ENCODE measurements at places on chromosomes 13 and 19.
A peak's percentile ranks its signal among the peaks of the same experiment; 100 is the strongest.

GRCh38 chr19:9885077-9885552 is 50.0 kb downstream of the PIN1 start:
- DNase-seq, result peak; percentile 9

DNA sequence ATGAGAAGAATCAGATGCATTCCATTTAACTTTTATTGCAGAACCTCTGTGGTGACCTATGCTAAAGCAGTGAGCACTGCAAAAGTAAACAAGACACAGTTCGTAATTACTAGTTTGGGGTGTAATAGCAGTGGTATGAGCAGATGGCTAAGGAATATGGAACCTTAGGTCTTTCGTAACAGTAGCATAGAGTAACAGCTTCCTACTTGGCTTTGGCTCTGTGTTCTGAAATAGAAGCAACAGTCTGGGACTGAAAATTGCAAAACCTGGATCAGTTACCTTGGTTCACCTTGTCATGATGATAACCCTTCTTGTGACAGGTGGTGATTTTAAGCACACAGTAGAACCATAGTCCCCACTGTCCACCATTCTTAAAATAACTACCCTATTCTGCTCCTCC is 303.4 kb downstream of the GPC6 start:
- DNase-seq, result no peak

DNA sequence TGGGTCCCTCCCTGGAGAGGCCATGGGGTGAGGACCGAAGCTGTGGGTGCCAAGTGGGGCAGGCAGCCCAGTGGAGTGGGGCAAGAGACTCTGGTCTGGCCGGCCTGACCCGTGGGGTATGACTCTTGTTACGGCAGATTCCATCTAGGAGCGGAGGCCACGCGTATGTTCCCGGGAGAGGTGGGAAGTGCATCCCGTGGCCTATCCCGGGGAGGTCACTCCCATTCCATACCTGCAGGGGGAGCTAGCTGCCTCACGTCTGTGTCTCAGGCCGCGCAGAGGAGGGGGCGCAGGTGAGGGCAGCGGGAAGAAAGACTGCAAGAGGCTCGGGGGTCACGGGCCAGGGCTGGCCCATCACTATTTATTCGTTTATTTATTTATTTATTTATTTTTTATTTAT is 4.9 kb downstream of the CSNK1G2 start:
- DNase-seq, result peak; percentile 72

- no peak for DNase-seq
These were observed 136.7 kb upstream of the NBEA start for GRCh38 chr13:34805347-34805746.

DNA sequence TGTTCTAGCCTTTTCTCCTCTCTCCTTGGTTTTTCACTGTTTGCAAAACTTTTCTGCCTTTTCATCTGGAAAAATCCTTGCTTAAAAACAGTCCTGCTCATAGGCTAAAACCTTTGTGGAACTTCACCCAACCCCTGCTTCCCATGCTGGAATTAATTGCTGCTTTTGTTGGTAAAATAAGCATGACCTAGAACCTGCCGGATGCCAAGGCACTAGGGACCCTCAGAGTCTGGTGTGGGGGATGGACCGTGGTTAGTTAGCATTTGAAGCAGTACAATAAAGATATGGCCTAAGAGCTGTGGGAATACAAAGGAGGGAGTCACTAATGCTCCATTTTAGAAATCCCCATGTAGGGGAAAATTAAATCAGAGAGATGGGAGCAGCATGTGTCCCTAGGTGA is 326.3 kb downstream of the KCNRG start:
- DNase-seq, result no peak

DNA sequence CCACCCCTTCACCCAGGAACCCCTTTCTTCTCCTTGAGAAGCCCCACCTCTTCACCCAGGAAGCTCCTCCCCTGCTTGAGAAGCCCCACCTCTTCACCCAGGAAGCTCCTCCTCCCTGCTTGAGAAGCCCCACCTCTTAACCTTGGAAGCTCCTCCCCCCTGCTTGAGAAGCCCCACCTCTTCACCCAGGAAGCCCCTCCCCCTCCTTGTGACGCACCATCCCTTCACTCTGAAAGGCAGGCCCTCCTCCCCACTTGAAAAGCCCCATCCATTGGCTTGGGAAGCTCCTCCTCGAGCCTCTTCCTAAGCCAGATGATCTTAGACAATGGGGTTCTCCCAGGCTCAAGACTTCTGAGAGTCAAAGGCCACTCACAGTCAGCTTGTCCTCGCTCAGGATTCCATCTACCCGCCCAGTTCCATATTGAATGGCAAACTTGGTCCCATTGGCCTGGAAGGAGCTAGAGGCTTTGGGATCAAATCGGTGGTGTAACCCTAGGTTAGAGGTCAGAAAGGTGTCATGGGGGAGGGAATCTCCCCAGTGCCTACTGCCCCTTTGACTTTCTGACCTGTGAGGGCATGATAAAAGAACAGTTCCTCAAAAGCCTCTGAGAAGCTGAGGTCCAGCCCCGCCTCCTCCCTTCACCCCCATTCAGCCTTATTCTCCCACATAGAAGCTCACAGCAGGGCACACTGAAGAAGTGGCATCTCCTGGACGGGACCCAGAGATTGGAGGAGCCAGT is 4.0 kb downstream of the NAPSA start:
- no peak for DNase-seq

DNA sequence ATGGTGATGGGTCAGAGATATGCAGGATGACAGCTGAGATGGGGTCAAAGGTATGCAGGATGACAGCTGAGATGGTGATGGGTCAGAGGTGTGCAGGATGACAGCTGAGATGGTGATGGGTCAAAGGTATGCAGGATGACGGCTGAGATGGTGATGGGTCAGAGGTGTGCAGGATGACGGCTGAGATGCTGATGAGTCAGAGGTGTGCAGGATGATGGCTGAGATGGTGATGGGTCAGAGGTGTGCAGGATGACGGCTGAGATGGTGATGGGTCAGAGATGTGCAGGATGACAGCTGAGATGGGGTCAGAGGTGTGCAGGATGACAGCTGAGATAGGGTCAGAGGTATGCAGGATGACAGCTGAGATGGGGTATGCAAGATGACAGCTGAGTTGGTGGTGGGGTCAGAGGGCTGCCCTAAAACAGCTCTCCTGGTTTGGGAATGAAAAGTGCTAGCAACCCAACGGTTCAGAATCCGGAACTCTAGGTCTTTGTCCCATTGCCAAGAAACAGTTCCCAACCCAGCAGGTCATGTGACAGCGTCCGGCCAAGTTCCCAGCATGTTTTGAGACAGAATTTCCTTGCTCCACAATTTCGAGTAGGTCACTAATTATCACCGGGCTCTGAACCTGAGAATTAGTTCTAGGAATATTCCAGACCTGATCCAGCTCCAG is 3.2 kb downstream of the SELENOW start:
- no peak for DNase-seq

- no peak for DNase-seq
These were observed 19.4 kb downstream of the IQCN start for GRCh38 chr19:18254546-18255503.

GRCh38 chr13:70612881-70613280 is 504.6 kb upstream of the KLHL1 start:
- no peak for DNase-seq

- no peak for DNase-seq
These were observed 8.3 kb upstream of the SHISA7 start for GRCh38 chr19:55451163-55451964.

- DNase-seq, result no peak
These were observed 97.9 kb upstream of the RNF113B start for GRCh38 chr13:98274921-98275487.

DNA sequence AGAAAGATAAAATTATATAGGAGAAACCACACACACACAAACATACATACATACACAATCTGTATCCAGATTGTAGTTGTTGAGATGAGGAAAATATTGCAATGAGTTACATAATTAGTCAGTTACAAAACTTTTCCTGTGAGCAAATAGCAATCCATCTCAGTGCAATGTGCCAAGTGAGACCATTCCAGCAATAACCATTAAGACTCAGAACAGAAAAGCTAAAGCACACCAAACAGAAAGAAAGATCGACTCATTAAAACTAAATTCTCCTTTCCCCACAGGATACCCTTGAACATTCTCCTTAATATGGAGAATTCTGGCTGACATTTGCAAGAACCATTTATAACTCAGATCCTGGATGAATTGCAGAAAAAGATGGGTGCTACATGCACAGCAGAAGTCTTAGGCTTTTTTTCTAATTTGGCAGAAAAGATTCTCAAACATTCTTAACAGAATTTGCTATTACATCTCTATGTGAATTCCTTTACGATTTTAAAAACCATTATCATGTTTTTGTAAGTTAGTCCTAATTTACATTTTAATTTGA is 1341.2 kb upstream of the SPRY2 start:
- DNase-seq, result no peak

DNA sequence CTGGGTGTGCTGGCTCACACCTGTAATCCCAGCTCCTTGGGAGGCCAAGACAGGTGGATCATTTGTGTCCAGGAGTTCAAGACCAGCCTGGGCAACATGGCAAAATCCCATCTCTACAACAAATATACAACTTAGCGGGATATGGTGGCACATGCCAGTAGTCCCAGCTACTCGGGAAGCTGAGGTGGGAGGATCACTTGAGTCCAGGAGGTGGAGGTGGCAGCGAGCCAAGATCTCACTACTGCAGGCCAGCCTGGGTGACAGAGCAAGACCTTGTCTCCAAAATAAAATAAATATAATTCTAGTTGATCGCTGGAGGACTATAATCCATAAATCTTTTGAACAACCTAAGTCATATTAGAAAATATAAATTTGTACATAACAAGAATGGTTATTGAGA is 1061.5 kb upstream of the PCDH9 start:
- DNase-seq, result no peak

GRCh38 chr13:25881971-25882451 is 169.8 kb downstream of the SHISA2 start:
- no peak for DNase-seq

- DNase-seq, result no peak
These were observed 299.7 kb upstream of the SGCG start for GRCh38 chr13:22880741-22881720.

- no peak for DNase-seq
These were observed 18.7 kb downstream of the PAF1 start for GRCh38 chr19:39372047-39372802.

DNA sequence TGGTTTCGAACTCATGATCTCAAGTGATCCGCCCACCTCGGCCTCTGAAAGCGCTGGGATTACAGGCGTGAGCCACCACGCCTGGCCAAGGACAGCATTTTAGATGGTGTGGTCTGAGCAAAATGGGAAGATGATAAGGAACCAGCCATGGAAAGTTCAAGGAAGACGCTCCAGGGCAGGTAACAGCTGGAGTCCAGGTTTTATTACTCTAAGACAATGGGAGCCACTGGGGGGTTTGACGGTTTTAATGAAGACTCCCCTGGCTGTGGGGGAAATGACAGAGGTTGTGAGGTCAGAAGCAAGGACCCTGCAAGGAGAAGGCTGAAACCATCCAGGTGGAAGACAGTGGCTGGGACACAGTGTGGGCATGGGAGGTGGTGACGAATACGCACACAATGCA is 20.9 kb downstream of the PRKD2 start:
- no peak for DNase-seq

GRCh38 chr13:68047889-68048288 is 817.8 kb upstream of the PCDH9 start:
- no peak for DNase-seq

- DNase-seq, result no peak
These were observed 21.8 kb upstream of the RAB20 start for GRCh38 chr13:110583178-110583865.

GRCh38 chr19:10292789-10293636 is 3.3 kb downstream of the ICAM5 start:
- DNase-seq, result no peak

DNA sequence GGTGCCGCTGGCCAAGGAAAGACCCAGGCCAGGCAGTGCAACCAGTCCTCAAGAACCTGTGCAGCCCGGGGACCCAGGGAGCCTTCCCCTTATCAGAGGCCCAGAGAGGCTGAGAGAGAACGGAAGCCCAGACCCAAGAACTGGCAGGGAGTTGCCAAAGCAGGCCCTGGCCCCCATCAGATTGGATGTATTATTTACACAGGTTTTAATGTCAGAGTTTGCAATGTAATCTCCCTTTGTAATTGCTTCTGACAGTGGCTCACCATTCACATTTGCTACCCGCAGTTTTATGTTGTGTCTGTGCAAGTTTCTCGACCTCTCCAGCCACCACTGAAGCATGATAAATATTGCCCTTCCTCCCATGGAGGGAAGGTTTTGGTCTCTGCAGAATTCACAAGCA is 660.9 kb downstream of the LIG4 start:
- no peak for DNase-seq

- no peak for DNase-seq
These were observed 221.2 kb downstream of the DCLK1 start for GRCh38 chr13:35909837-35910540.
